ENCODE measurements at places on chromosomes 16 and 17.
A peak's percentile ranks its signal among the peaks of the same experiment; 100 is the strongest.

- DNase-seq, result no peak
Measured at GRCh38 chr17:48062273-48062672, 14.1 kb downstream of the NFE2L1 start.

GRCh38 chr17:65975878-65976277 is 216.1 kb downstream of the CEP112 start:
- no peak for DNase-seq

GRCh38 chr16:17138801-17139200 is 332.0 kb downstream of the XYLT1 start:
- no peak for DNase-seq

GRCh38 chr17:47822785-47823184 is 1.2 kb upstream of the OSBPL7 start:
- no peak for DNase-seq

DNA sequence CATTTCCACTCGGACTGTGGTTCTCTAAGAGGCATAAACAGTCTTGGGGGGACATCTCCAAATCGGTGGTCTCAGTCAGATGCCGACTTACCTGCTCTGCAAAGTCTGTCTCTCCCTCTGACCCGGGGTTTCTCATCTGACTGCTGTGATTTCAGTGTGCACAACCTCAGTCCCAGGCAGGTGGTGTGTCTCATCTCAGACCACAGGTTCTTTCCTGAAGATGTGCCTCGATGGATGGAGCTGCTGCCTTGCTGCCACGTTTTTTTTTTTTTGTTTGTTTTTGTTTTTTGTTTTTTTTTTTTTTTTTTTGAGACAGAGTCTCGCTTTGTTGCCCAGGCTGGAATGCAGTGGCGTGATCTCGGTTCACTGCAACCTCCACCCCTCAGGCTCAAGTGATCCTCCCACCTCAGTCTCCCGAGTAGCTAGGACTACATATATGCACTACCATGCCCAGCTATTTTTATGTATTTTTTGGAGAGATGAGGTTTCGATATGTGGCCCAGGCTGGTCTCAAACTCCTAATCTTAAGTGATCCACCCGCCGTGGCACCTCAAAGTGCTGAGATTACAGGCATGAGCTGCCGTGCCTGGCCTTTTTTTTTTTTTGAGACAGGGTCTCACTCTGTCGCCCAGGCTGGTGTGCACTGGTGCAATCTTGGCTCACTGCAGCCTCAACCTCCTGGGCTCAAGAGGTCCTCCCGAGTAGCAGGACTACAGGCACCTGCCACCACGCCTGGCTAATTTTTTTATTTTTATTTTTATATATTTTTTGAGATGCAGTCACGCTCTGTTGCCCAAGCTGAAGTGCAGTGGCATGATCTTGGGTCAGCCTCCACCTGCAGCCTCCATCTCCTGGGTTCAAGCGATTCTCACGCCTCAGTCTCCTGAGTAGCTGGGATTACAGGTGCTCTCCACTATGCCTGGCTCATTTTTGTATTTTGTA is 15.4 kb downstream of the SPIRE2 start:
- no peak for DNase-seq

DNA sequence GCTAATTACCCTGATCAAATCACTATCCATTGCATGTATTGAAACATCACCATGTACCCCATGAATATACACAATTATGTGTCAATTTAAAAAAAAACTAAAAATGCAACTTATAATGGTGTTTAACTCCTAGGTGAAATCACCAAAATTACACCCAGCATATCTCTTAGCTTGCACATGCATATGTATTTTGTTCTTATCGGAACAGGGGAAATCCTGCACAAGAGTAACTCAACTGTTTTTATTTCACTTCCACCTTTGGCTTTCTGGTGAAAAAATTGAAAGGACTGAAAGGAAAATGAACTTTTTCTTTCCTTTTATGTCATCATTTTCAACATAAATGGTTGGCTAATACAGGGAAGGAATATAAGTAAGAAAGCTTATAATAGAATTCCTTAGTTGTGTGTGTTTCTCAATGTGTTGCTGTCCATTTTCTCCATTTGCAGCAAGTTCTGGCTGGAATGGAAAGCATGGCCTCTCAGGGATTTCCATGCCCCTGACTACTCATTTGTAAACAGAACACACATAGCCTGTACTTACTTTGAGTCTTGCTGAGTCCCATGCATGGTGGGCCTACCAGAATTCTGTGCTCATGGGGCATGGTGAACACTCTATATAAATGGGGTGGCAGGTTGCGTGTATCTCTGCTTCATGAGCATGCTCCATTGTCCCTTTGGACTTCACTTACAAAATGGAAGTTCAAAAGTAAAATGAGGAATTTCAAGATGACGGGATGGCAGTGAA is 462.0 kb downstream of the HS3ST3B1 start:
- DNase-seq, result no peak

GRCh38 chr17:44187131-44187899 is 543 bp downstream of the TMUB2 start:
- peak; percentile 41 for DNase-seq

DNA sequence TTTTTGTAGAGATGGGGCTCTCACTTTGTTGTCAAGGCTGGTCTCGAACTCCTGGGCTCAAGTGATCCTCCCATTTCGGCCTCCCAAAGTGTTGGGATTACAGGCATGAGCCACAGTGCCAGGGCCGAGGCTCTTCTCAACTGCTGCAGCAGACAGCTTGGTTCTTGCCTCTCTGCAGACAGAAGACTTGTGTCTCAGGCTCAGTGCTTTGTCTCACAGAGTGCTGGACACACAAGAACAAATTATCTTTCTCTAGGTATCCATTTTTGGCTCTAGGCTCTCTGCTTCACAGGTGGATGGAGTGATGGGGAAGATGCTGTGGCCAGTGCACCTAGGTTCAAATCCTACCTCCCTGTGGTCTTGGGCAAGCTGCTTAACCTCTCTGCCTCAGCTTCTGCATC is 80.8 kb upstream of the RNU2-1 start:
- DNase-seq, result no peak

DNA sequence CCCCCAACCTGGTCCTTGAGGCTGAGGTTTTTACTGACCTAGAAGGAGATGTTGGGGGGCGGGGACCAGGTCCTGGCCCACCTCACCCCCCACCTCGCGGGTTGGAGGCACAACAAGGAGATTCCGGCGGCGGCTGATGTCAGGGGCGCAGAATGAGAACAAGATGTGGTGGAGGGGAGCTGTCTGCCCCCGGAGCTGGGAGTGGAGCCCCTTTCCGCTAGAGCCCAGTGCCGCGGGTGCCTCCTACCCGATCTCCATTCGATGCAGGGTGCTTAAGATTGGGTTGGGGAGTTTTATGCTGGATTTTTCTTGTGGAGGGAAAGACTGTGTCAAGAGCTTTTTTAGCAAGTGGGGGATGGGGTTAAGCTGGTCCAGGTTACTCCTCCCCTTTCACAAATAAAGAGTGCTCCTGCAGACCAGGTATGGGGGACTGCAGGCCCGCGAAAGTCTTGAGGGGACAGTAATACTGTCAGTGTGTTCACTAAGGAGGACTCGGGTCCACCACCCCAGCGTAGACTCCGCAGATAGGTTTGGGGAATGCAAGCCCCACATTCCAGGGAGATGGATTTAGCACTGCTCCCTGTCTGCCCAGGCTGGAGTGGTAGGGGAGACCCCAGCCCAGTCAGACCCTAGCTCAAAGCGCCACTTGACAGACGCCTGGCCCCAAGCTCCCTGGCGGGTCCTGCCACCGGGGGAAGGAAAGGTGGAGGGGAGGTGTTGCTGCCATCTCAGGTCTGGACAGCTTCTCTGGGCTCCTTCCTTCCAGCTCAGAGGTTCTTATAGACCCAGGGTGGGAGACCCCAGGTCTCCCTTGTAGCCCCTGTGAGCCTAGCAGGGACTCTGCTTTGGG is 2.0 kb downstream of the CACNA1G start:
- DNase-seq, result no peak

GRCh38 chr17:20267459-20267842 is 199.9 kb downstream of the LGALS9B start:
- DNase-seq, result peak; percentile 15

- DNase-seq, result no peak
Measured at GRCh38 chr16:87580855-87581261, 21.4 kb upstream of the JPH3 start.

DNA sequence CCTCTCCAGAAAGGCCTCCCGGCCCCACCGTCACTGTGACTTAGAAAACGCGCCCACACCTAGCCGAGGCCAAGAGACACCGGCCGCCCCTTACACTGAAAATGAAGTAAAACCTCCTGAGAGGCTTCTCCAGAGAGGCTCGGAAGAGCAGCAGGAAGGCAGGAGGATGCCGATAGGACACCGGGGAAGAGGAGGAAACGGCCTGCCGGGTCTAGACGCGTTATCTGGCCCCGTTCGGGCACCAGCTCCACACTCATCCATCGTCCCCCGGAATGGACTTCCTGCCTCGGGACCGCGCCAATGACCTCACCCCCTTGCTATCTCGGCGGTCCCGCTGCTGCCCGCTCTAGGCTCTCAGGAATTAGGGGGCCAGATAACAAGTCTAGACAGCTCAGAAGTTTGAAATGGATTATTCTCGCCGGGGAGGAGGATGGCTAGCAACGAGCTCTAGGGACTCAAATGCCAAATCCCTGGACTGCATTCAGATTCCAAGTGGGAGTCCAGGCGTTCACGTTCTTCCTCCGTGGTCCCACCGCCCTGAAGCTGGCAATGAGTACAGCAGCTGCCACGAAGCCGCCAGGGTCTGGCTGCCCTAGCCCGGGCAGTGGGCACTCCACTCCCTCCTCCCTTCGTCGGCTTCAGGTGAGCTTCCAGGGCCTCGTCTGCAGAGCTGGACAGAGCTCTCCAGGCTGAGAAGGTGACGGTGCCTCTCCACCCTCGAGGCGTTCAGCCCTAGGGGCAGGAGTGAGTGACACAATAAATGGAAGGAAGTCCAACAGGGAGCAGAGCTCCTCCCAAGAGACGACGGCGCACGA is 350.9 kb downstream of the FOXL1 start:
- no peak for DNase-seq

DNA sequence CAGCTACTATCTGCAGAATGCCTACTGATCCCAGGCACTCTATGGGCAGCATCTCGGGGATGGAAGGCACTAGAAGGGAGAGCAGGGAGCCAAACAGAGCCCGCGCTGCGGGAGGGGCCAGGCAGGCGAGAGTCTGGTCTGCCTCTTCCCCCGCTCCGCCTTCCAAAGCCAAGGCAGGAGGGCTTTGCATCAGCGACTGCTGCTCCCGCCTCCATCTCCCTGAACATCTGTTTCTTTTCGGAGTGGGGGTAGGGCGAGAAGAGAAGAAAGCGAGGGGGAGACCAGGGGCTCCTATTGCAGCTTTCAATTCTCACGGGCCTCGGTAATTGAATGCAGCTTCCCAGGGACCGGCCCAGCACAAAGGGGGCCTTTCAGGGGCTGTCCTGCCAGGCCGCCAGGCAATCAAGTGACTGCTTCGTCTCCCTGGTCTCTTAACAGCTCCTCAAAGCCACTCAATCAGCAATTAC is 31.4 kb upstream of the CDC42EP4 start:
- DNase-seq, result no peak

GRCh38 chr16:5776876-5777275 is 679.3 kb upstream of the EEF2KMT start:
- DNase-seq, result no peak

- peak; percentile 48 for DNase-seq
Measured at GRCh38 chr16:89363621-89364393, 126.6 kb downstream of the ANKRD11 start.

GRCh38 chr17:6985266-6985665 is 10.6 kb upstream of the ALOX12 start:
- no peak for DNase-seq

GRCh38 chr17:4903051-4903818 is at the start of gene CHRNE:
TSS of gene CHRNE (minus strand) at chr17:4903098. CDS start at chr17:4903063, 35 bp downstream.
- DNase-seq, result peak; percentile 73

DNA sequence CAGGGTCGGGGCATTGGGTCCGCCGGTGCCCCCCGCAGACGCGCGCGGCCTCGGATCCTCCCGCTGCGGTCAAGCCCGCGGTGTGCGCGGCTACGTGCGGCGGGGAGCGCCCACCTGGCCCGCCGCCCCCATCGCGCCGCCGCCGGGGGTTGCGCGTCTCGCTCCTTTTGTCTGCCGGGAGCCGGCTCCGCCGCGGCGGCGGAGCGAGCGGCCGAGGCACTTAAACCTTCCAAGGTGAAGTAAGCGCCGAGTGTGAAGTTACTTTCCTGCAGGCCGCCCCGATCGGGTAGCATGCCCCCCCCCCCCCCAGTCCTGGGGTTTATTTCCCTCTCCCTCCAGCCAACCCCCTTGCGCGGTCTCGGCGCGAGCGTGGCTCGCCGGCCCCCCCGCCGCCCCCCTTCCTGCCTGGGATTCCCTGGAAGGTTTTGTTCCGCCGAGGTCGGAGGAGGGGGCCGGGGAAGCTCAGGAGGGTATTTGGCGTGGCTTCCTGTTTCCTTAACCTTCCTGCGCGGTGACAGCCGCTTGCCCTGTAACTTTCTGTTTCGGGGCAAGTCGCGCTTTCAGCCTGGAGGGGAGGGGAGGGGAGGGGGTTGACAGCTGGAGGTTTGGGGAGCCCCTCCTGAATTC is 56.6 kb upstream of the GSE1 start:
- peak; percentile 34 for DNase-seq

DNA sequence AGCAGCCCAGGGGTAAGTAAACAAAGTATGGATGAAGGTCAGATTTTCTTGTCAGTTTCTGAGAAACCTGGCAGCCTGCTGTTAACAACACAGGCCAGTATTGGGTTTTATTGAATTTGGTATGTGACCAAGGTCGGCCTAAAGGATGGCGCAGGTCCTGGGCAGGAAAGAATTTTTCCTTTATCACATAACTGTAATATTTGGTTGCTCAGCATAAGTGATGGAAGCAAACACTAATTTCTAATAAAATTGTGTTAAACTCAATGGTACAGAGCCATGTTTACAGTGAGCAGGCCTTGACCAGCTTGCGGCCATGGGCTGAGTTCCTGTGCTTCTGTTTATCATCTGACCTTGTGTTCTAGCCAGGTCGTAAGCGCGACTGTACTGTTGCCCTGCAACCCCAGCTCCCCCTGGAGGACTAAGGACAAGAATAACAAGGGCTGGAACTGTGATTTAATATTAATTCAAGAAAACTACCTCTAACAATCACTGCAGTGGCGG is 10.5 kb downstream of the POLDIP2 start:
- no peak for DNase-seq

DNA sequence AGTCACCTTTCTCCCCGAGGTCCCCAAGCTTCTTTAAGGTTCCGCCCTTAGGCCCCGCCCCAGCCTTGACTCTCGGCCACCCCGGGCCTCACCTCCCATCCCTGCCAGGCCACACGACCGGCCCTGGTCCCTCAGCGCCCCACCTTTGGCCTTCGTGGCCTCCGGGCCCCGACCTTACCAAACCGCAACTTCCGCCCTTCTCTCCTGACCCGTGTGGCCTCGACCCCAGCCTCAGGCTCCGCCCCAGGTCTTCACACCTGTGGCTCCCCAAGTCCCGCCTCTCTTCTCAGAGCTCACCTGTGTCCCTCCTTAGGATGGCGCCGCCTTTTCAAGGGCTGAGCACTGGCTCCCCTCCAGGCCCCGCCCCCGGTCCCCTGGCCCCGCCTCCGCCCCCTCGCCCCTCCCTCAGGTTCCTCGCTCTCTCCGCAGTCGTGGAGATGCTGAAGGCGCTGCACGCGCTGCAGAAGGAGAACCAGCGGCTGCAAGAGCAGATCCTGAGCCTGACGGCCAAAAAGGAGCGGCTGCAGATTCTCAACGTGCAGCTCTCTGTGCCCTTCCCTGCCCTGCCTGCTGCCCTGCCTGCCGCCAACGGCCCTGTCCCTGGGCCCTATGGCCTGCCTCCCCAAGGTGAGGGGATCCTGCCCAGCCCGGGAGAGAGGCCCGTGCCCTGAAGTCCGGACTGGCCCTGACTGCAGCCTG is 10.0 kb upstream of the CISD3 start:
- DNase-seq, result no peak

- DNase-seq, result peak; percentile 14
Measured at GRCh38 chr16:29012913-29013553, 28.2 kb downstream of the LAT start.

GRCh38 chr16:27222249-27223225 is 19.2 kb downstream of the KDM8 start:
- no peak for DNase-seq

Measured in effector CD4-positive, alpha-beta T cell (primary cell).